Activated CD4-positive, alpha-beta T cell treated with anti-CD3 and anti-CD28 coated beads, Interleukin-2, amount 50 U/mL, for 24 hours (primary cell): ENCODE measurements at places on chromosomes 7 and 10.

- no peak for DNase-seq
Measured at GRCh38 chr7:11831156-11831735, 752 bp downstream of the THSD7A start.

GRCh38 chr10:33674986-33675599 is 340.6 kb upstream of the NRP1 start:
- DNase-seq: no peak

GRCh38 chr7:132244903-132245480 is 331.3 kb downstream of the PLXNA4 start:
- DNase-seq: no peak

DNA sequence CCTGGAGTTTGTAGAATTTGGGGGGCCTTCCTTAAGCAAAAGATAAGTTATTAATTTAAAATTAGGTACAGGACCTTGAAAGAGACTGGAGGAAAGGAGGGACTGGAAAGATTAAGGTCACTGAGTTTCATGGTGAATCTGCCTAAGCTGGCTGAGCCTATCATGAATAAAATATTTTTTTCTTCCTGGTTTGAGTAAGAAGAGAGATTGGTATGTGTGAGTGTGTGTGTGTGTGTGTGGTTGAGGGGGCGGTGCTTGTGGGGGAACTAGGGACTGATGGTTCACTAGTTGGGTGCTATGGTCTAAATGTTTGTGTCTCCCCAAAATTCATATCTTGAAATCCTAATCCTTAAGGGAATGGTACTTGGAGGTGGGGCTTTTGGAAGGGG is 142.5 kb upstream of the PRKCQ start:
- DNase-seq: no peak

DNA sequence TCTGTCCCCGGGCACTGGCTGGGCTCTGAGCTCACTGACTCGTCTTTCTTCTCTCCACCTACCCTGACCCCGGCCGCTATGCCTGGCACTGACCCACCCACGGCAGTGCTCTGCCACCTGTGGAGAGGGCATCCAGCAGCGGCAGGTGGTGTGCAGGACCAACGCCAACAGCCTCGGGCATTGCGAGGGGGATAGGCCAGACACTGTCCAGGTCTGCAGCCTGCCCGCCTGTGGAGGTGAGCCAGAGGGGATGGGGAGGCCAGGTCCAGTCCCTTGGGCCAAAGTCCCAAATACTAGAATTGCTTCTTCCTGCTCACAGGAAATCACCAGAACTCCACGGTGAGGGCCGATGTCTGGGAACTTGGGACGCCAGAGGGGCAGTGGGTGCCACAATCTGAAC is 27.3 kb downstream of the TBATA start:
- DNase-seq: no peak

GRCh38 chr10:88041243-88042159 is 178.1 kb downstream of the PTEN start:
- no peak for DNase-seq

DNA sequence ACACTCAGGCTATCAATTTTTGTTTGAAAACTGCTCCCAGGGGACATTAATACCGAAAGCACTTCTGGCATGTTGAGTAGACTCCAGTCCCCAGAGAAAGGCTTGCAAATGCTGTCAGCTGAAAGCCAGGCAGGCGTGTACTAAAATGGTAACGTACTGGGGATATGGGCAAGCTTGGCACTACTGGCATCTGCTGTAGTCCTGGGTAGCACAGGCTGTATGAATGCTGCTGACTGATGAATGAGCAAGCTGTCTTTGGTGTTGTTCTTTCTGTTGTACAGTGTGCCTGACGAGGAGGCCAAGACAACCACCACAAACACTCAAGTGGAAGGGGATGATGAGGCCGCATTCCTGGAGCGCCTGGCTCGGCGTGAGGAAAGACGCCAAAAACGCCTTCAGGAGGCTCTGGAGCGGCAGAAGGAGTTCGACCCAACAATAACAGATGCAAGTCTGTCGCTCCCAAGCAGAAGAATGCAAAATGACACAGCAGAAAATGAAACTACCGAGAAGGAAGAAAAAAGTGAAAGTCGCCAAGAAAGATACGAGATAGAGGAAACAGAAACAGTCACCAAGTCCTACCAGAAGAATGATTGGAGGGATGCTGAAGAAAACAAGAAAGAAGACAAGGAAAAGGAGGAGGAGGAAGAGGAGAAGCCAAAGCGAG is 53.5 kb upstream of the AGBL3 start:
- DNase-seq: no peak

DNA sequence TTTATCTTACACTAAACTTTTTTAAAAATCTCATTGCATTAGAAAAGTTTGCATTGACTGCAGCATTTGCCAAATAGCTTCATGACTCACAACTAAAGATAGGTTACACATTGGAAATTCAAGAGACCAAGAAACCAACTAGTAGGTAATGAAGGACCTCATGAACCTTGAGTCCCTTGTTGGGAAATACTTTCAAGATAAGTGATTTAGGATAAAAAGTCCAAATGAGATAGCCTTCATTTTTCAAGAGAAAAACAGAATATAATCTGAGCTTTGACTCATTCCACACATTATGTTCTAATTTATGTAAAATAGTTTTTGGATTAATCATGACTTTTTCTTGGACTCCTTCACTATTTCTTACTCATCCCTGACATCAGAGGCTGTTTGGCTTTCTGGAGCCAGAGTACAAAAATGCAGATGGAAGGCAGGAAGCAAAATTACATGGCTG is 13.1 kb upstream of the LIPF start:
- no peak for DNase-seq

DNA sequence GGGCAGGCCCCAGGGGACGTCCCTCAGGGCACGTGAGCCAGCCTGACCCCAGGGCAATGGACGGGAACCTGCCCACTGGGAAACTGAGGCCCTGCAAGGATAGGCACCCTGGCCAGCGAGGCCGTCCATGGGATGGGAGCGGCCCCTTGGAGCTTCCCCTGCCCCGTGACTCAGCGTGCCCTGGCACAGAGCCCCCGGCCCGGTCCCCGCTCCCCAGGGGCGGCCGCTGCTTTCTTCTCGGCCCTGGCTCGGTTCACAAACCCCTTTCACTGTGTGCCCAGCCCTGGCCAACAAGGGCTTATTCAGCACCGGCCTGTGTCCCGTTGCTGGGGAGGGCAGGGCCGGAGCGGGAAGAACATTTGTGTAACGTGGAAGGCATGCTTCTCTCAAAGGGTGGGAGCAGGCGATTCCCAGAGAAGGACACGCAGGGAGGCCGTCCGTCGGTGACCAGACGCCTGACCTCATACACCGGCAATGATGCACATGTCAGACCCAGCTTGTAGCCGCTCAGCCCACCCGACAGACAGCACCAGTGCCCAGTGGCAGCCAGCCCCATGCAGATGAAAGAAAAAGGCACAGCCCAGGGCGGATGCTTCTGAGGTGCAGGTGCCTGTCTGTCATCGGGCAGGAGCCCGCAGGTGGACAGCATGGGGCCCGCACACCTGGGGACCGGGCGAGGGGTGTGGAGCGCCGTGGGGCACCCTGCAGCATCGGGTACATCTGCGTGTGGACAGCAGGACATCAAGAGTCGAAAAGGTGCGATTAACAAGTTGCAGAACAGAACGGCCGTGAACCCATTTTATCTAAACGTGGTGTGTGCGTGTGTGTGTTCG is 94.5 kb downstream of the PDGFA start:
- no peak for DNase-seq

DNA sequence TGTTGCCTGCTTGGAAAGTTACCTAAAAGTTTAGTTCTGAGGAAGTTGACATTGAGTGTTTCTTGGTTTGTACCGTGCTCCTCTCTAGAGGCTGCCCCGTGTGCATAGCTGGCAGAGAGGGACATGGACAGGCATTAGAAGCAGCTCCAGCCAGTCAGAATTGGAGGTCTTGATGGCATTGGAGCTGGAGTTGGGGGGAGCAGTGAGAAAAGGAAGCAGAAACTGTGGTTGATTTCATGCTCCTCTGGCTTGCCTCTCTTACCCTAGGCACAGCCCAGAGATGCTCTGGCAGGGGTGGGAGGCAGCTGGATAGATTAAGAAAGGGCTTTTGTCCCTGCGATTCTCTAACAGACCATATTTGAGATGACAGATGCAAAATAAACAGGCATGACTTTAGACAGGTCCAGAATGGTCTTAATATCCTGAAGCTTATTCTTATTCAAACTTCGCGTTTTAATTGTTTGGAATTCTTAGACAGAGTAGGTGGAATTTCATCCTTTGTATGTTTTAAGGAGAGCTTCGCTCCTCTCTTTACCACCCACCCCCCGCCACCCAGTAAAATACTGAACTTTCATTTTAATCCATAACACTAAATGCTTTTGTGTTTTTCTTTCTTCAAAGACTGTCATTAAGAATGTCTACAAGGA is 73.5 kb upstream of the GLCCI1 start:
- no peak for DNase-seq

- DNase-seq: no peak
Measured at GRCh38 chr7:50973814-50974213, 191.1 kb upstream of the GRB10 start.

DNA sequence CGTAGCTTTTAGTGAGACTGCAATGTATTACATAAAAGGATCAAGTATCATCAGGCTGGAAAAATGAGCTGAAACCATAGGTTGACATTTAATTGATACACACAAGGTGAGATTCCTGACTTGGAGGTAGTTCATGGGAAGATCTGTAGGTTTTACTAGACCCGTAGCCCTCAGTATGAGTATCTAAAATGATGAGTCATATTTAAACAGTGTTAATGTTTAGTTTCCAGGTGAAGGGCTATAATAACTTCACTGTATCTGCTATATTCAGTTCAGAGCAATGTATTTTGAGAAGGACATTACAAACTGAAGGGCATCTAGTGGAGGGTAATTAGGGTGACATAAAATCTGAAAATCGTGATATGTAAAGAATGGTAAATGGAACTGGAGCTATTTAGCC is 35.0 kb downstream of the ENTPD1 start:
- DNase-seq: no peak

DNA sequence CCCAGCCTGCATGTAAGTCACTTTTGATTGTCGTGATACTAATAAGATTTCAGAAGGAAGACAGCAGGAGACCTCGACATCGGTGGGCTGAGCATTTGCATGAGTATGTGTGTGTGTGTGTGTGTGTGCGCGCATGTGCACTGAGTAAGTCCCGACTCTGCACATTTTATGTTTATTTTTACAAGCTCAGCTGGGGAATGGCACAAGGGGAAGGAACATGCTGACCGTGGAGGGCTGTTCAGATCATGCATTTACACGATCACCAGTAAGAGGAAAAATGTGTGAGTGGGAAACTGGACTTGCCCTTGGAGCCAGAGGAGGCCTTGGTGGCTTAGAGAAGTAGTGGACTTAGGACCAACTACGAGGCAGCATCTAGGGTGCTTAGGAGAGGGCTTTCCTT is 41.3 kb downstream of the IL2RA start:
- DNase-seq: no peak

- DNase-seq: no peak
Measured at GRCh38 chr7:157007470-157008066, 2.9 kb downstream of the MNX1 start.

GRCh38 chr10:116163333-116164131 is 109.5 kb downstream of the GFRA1 start:
- no peak for DNase-seq

- no peak for DNase-seq
Measured at GRCh38 chr7:1951159-1951536, 281.1 kb downstream of the ELFN1 start.
